ENCODE measurements at places on chromosomes 3 and 15.

GRCh38 chr3:183386651-183387050, 41.8 kb downstream of the MCF2L2 start:
- no peak for DNase-seq

DNA sequence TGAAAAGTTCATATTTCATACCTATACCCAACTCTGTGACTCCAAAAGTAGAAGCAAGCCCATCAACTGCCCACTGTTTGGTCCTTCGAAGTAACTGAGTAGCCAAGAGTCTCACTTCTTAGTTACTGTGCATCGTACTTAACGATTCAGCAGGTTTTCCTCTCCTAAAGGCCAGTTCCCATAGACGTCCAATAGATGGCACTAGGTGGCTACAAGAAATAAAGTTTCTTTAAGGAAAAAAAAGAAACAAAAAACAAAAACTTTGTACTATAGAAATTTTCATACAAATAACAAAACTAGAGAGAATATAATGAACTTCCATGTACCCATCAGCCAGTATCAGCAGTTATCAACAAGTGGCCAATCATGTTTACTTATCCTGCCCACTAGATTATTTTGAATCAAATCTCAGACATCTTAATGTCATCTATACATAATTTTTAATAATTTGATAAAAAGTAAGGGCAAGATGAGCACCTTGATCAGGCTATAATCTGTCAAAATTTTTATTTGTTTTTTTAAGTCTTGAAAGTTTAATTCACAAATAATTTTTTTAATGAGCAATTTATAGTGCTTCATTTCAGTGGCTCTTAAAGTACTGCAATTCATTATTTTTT, 63.8 kb upstream of the ACP3 start:
- DNase-seq = no peak

DNA sequence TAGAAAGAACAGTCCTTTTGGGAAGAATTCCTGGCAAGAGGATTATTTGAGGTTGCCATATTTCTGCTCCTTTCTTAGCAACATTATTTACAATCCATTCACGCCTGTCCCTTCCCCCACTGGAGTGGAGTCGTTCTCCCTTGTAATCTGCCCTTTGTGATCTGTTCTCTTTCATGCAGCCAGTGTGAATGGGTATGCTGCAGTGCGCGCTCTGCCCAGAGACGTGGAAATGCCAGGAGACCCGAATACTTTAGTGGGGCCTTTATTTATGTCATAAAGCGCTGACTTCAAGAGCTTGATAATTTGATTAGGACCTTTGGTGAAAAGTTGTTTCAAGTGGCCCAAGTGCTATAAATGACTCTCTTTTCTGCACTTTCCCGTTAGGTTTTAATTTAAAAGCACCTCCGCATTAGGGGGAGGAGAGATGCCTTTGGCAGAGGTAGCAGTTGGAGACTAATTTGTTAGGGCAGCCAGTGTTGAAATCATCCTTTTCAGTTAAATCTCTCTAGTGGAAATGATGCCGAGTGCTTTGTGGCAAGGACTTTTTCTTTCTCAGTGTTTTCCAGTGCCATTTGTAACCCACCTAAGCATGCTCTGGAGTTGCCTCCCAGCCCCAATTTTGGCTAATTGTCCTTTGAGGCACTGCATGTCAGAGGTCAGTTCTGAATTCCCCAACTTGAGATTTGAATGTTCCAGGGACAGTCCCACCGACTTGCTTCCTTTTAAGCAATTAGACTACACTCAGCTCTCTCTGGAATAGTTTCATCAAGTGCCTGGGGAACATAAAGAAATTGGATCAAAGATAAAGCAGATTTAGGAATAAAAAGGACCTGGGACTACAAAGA, 52.4 kb downstream of the PSMD6 start:
- DNase-seq = no peak

DNA sequence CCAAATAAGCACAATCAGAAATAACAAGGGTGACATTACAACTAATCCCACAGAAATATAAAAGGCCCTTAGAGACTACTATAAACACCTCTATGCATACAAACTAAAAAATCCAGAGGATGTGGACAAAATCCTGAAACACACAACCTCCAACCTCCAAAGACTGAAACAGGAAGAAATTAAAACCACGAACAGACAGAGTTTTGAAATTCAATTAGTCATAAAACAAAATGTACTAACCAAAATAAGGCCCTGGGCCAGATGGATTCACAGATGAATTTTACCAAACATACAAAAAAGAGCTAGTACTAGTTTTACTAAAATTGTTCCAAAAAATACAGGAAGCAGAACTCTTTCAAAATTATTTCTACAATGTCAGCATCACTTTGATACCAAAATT, 1043.6 kb downstream of the DIPK2A start:
- DNase-seq = no peak

GRCh38 chr3:59854061-59854709, 804.4 kb upstream of the CFAP20DC start:
- no peak for DNase-seq

DNA sequence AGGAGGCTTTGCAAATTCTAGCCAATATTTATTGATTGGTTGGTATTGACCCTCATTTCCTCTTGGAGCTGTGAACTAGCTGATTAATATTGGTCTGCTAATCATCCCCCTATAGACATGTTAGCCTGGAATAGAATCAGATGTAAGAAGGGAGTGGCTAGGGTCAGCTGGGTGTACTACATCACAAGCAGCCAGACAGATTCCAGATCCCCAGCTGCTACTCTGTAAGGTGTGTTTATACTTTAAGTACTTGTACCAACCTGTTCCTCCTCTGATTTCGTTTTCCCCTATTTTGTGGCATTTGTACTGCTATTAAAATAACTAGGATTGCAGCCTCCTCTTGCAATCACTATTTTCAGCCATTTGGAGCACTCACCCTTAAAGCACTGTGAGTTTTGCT, 49.9 kb downstream of the PARP15 start:
- DNase-seq = no peak

- DNase-seq = no peak
Observed at GRCh38 chr3:88403319-88403718, 253.6 kb downstream of the C3orf38 start.

DNA sequence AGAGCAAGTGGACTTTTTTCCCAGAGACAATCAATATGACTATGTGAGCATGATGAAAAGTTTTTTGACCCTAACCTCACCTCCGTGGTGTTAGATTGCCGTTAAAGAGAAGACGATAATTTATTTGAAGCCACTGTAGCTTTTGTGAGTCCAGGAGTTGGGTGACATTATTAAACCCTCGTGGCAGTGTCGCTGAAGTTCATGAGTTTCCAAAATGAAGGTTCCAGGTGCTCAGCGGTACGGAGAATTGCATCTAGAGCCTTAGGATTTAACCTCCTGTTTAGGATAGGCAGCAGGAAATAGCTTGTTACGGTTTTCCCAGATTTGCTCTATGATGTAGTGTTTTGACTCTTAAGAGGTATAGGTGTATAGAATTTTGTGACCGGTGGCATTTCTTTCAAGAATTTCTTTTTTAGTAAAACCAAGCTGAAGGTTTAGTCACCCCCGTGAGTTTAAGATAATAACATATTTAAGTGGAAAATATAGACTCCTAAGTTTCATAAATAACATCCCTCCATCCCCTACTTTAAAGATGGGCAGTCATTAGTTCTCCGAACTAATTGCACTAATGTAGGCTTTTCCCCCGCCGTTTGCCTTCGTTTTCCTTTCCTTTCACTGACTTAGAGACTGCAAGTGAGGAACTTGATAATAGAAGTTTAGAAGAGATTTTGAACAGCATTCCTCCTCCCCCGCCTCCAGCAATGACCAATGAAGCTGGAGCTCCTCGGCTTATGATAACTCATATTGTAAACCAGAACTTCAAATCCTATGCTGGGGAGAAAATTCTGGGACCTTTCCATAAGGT, 2.0 kb downstream of the SMC4 start:
- DNase-seq = no peak

GRCh38 chr3:112689989-112690388, 49.0 kb upstream of the CCDC80 start:
- DNase-seq = no peak

GRCh38 chr3:17544632-17545031, 197.8 kb downstream of the TBC1D5 start:
- no peak for DNase-seq

- DNase-seq = no peak
Observed at GRCh38 chr15:40103864-40104271, 4.8 kb downstream of the BMF start.

- DNase-seq = no peak
Observed at GRCh38 chr3:108509263-108509662, 1.1 kb downstream of the MYH15 start.

DNA sequence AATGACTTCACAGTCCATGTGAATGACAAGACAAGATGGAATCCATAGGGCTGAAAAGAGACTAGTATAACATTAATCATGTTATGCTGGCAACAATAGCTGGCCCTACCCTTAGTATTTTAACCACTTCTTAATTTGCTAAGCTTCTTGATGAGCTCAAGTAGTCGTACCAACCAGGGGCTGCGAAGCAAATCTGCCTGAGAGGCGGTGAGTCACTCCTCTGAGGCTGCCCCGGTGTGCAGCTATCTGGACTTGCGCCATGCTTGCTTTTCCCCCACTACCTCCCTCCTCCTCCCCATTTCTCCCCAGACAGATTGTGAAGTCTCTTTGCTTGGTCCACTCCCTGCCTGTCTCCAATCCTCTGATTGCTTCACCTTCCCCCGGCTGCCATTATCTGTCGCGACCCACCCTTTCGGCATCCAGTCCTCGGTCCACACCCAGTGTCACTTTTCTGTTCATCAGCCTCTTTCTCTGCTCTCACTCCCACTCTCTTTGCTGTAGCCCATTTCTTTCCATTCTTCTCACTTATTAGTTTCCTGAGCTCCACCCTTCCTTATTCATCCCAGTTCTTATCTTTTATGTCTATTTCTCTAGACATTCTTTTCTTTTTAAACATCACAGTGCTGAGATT, 42.7 kb downstream of the DUT start:
- no peak for DNase-seq

GRCh38 chr3:89260721-89261120, 153.3 kb downstream of the EPHA3 start:
- no peak for DNase-seq
